Right renal cortex interstitium (tissue), 3 donors: ENCODE measurements at places on chromosomes 1 and 21.

DNA sequence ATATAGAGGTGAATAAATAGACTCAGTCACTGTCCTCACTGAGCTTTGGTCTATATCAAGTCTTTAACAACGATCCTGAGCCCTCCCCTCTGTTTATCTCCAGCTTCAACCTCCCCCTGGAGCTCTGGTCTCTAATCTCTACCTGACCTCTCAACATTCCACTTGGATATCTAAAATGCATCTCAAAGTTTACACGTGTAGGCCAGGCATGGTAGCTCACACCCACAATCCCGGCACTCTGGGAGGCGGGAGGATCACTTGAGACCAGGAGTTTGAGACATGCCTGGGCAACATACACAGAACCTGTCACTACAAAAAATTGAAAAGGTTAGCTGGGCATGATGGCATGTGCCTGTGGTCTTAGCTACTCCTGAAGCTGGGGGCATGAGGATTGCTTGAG lies 53.4 kb downstream of the GADD45A start:
- DNase-seq = no peak

- DNase-seq = no peak
Measured at GRCh38 chr1:6473156-6473555, 7.2 kb upstream of the TNFRSF25 start.

DNA sequence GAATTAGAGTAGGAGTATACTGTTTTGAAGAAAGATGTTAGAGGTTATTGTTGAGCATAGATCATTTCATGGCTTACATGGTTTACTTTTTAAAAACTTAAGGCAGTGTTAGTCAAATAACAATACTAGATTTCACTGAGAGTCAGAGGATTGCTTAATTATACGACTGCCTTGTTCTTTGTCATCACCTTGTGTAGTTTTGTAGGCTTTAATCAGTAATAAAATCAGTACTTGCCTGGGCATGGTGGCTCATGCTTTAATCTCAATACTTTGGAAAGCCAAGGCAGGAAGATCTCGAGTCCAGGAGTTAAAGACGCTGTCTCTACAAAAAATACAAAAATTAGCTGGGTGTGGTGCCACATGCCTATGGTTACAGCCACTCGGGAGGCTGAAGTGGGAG lies 41.3 kb upstream of the GPR52 start:
- no peak for DNase-seq

DNA sequence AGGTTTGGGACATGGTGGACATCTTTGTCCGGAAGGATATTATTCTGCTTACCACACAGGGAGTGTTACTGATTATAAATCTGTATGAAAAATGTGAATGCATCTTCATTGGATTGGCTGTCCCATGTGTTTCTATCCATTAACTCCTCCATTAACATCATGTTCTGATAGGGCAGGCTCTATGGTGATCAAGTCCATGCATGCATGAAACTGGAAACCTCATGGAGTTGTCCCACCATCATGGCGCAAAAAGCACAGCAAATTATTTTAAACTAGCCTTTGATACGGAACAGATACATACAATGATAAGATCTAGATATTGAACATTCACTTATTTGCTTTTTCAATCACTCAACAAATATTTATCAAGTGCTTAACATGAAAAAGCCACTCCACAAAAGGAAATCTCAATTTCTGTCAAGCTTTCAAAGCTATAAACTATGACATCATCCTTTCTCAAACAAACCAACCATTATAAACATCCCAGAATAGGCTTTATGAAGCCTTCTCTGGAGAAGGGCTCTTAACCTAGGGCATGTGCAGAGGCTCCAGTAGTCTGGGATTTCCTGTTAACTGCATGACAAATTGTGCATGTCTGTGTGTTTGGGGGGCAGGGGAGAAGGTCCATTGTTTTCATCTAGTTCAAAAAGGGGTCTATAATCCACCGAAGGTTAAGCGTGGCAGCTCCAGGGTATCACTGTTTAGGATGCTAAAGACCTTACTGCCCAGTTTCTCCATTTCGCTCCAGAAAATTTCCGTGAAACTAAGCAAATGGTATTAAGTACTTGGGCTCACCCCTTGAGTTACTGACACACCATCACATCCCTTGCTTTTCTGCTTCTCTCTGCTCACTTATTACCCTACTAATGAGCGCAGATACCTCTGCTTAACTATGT lies 46.1 kb downstream of the ADAMTS1 start:
- no peak for DNase-seq

GRCh38 chr1:181141431-181141910 lies 53.0 kb downstream of the IER5 start:
- DNase-seq = no peak

- no peak for DNase-seq
Measured at GRCh38 chr1:151843398-151843797, 3.8 kb upstream of the C2CD4D start.

GRCh38 chr1:91123773-91124172 lies 101.9 kb upstream of the ZNF644 start:
- no peak for DNase-seq

GRCh38 chr1:28244549-28245251 lies 8.8 kb downstream of the ATP5IF1 start:
- no peak for DNase-seq

DNA sequence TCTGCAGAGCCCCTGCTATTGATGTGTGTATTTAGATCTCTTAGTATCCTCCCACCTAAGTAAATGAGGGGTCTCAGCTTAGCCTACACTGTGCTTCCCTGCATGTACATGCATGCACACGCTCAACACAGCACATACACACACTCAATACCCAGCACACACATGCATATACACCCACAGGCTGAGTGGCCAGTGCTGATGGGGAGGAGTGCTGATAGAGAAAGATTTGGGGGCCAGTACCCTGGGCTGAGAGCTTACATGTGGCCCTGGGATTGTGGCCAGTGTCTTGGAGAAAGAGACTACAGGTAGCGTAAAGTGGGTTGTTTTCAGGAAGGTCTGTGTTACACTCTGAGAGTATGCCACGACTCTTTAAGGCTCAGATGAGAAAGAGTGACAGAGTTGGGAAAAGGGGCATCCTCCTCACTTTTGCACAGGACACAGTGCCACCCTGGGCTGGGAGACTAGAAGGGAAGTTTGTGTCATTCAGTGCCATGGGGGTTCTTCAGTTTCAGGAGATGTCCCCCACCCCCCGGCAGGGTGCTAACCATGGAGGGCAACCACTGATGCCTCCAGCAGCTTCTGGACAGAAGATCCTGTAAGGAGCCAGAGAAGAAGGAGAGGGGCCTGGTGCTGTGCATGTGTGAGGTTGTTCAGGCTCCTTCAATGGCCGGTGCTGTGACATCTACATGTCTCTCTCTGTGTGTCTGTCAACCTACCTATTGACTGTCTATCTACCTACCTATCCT lies 166.8 kb downstream of the RHOU start:
- DNase-seq = no peak

GRCh38 chr1:233673261-233673946 lies 59.5 kb downstream of the KCNK1 start:
- DNase-seq = no peak

- no peak for DNase-seq
Measured at GRCh38 chr1:19954059-19954458, 25.4 kb downstream of the PLA2G2A start.

DNA sequence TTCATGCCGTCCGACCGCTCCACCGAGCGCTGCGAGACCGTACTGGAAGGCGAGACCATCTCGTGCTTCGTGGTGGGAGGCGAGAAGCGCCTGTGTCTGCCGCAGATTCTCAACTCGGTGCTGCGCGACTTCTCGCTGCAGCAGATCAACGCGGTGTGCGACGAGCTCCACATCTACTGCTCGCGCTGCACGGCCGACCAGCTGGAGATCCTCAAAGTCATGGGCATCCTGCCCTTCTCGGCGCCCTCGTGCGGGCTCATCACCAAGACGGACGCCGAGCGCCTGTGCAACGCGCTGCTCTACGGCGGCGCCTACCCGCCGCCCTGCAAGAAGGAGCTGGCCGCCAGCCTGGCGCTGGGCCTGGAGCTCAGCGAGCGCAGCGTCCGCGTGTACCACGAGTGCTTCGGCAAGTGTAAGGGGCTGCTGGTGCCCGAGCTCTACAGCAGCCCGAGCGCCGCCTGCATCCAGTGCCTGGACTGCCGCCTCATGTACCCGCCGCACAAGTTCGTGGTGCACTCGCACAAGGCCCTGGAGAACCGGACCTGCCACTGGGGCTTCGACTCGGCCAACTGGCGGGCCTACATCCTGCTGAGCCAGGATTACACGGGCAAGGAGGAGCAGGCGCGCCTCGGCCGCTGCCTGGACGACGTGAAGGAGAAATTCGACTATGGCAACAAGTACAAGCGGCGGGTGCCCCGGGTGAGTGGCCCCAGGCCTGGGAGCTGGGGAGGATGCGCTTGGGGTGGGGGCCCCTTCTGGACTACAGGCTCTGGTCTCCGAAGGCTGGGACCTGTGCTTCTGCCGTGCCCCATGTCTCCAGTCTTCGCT lies 1.1 kb downstream of the SKI start:
- DNase-seq = no peak

- no peak for DNase-seq
Measured at GRCh38 chr1:92662048-92662447, 122.9 kb downstream of the EVI5 start.

GRCh38 chr1:145885738-145886287 lies at the start of gene ANKRD35:
Gene ANKRD35 (minus strand): TSS chr1:145885866. CDS start chr1:145885758, 108 bp downstream.
- no peak for DNase-seq

DNA sequence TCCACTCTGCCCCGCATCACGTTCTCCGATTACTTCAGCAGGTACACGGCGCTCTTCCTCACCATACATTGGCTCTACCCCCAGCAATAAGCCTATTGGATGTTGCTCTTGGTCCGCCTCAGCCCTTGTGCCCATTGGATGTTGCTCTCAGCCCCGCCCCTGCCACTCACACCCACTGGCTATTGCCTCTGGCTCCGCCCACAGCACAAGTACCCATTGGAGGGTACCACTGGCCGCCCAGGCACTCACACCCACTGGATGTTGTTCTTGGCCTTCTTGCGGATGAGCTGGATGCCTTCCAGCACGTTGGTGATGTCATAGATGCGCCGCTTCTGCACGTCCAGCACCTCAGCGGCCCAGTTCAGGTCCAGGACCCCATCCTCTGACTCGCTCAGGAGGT lies 9.4 kb downstream of the E2F2 start:
- no peak for DNase-seq

- DNase-seq = no peak
Measured at GRCh38 chr1:1554550-1554925, 14.1 kb upstream of the TMEM240 start.

GRCh38 chr21:25188677-25189079 lies 418.6 kb downstream of the MRPL39 start:
- no peak for DNase-seq

GRCh38 chr1:81921851-81922462 lies 121.2 kb downstream of the ADGRL2 start:
- no peak for DNase-seq

- no peak for DNase-seq
Measured at GRCh38 chr1:22051607-22052114, 848 bp upstream of the CDC42 start.

DNA sequence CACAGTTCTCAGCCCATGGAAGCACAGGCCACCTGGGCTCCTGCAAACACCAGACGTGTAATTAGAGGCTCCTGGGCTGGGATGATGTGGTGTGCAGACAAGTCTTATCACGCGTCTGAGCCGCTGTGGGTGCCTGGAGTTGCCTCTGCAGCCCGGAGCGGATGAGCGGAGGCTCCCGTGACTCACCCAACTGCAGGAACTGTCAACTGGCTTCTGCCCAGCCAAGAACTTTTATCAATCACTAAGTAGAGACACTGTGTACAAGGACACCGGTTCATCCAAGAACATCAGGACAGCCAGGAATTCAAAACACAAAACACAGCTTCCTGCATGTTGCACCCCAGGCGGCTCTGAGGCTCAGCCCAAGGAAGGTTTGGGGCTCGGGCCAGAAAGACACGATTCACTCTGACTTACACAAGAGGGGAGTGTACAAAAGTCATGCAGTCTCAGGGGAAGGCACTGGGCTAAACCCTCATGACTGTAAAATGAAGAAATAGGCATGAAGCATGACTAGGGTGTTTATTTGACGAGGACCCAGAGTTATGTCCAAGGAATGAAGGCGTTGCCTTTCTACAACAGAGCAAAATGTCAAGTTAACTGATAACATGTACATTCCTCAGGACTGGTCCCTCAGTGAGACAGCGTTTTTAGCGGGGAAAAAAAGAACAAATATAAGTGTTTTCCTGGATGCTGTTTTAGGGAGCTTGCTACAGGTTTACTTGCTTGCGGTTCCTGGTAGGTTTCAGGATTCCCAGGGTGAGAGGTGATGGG lies 21.1 kb downstream of the ERRFI1 start:
- DNase-seq = no peak

- DNase-seq = no peak
Measured at GRCh38 chr21:38734646-38735365, 70.9 kb upstream of the ETS2 start.

DNA sequence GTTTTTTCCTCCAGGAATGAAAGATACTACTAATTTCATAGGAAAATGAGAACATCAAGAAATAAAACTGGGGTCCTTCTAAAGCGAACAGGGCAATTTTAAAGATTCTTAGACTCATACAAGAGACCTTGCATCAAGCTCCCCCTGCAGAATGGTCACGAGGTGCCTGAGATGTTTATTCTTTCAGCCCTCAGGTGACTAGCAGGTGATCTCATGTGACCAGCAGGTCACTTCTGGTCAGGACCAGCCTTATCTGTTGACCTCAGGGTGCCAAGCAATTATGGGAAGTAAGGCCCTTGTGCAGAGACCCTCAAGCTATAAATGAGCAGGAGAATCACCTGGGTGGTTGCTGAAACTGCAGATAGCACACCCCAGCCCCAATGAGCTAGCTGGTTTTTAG lies 20.6 kb upstream of the TMEM51 start:
- no peak for DNase-seq

GRCh38 chr21:20258542-20258941 lies 739.7 kb upstream of the NCAM2 start:
- no peak for DNase-seq

DNA sequence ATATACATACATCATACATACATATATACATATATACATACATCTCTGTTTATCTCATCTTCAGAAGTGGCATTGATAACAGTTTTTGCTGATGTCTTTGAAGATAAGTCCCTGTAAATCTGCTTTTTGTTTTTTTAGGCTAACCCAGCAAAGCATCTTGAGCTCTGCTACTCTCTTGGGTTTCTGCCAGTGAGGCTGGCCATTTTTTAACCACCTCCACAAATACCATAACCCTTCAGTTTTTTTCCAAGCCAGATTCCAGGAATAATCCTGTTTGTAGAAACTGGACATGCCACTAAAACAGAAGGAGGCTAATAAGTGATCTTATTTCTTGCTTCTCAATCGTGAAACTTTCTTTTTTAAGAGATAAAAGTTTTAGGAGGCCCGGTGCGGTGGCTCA lies 21.6 kb downstream of the SDHC start:
- DNase-seq = no peak

GRCh38 chr1:80445033-80445432 lies 1355.7 kb upstream of the ADGRL2 start:
- no peak for DNase-seq

DNA sequence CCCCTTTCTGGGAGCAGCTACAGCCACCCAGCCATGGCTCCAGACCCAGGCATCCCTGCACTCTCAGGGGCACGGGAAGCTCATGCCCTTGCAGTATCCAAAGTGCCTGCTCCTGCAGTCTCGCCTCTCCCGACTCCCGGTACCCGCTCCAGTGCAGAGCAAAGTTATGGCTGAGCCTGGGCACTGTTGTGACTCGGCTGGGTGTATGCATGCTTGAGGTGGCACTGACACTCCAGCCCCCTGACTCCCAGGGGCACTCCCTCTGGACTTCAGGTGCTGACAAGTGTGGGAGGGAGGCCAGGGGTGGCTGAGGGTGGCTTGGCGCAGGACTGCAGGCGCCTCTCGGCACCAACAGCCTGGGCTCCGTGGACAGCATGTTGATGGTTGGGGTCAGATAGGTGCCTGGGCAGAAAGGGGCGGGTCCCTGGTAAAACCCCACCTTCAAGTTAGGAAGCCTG lies 580.1 kb upstream of the ADGRL2 start:
- no peak for DNase-seq

GRCh38 chr1:211559222-211560010 lies 19.5 kb downstream of the SLC30A1 start:
- no peak for DNase-seq
